ENCODE measurements at places on chromosomes 7 and 10.

GRCh38 chr7:72243329-72243728 is 168.8 kb downstream of the CALN1 start:
- DNase-seq: no peak

DNA sequence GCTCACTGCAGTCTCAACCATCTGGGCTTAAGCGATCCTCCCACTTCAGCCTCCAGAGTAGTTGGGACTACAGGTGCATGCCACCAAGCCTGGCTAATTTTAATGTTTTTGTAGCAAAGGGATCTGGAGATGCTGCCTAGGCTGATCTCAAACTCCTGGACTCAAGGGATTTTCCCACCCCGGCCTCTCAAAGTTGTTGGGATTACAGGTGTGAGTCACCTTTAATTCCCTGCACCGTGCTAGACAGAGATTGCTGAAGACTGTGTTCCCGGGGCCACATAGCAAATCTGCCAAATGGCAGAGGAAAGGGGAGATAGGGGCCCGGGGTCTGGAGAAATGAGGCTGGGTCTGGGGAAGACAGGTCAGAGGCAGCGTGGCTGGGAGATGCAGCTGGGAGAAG is 20.6 kb upstream of the PSMG3 start:
- no peak for DNase-seq

DNA sequence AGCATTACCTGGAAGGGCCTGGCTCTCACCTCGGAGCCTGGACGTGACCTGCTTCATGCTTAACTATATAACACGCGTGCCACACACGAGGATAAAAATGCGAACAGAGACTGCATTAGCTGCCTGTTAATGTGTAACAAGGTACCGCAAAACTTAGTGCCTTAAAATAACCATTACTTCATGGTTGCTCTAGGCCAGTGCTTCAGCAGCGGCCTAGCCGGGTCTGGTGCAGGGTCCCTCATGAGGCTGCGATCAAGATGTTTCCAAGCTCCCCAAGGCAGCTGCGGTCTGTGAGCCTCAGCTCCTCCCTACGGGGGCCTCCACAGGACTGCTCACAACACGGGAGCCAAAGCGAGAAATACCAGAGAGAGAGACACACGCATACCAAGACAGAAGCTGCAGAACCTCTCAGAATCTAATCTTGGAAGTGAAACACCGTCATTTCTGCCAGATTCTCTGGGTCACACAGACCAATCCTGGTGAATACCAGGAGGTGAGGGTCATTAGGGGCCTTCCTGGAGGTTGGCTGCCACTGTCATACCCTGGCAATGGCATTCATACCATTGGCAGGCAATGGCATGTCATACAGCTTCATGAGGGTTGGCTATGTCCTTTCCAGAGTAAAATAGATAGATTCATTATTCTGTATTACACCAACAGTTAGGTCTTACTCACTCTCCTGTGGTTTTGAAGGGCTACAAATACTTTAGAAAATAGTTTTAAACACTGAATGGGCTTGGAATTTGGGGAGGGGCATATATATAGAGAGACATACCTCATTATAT is 94.5 kb downstream of the HIPK2 start:
- no peak for DNase-seq

GRCh38 chr10:123621492-123621891 is 44.7 kb upstream of the GPR26 start:
- DNase-seq: no peak

DNA sequence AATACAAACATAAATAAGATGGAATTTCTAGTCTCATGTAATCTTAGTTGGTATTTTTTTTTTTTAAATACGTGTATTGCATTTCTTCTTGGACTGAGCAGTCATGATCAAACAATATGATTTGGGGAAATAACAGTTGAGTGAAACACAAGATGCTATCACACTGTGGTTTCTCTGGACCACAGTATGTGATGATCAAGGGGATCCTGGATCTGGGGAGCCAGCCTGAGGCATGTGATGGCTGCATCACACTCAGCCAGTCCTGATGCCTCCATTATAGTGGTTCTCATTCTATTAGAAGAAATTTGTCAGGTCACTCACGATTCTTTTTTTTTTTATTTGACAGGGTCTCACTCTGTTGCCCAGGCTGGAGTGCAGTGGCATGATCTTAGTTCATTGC is 495.9 kb upstream of the POT1 start:
- DNase-seq: no peak

- no peak for DNase-seq
These were observed 96.1 kb upstream of the EFCAB10 start for GRCh38 chr7:105677410-105677730.

DNA sequence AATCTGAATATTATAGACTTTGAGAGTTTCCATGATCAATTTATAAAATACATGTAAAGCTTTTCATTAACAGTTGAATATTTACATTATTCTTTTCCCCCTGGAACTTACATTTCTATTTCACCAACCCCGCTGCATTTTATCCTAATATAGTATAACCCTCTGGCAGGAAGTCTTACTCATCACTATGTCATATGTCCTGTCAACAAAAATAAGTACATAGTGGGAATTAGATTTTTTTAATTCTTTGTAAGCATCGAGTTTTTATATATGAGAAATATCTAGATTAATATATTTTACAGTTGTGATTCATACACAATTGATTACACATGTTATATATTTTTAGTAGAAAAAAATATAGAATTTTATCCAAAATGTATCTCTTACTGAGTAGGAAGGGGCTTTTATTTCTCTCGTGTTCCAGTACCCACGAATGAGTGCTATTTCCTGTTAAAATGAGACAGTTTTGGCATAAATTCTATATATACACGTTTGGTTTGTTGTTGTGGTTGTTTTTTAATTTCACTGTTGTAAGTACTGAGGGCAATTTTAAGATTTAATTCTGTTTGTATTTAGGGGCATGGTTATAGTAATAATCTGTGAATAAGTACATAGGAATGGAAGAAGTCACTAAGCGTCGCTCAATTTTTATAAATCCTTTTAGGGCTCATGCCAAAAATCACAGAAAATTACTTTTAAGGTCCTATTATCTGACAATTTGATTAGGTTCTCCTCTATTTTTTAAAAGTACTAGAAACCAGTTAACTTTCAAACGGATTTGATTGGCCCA is 87.1 kb downstream of the HECW1 start:
- no peak for DNase-seq

GRCh38 chr7:134767520-134768168 is 11.8 kb upstream of the CALD1 start:
- no peak for DNase-seq

DNA sequence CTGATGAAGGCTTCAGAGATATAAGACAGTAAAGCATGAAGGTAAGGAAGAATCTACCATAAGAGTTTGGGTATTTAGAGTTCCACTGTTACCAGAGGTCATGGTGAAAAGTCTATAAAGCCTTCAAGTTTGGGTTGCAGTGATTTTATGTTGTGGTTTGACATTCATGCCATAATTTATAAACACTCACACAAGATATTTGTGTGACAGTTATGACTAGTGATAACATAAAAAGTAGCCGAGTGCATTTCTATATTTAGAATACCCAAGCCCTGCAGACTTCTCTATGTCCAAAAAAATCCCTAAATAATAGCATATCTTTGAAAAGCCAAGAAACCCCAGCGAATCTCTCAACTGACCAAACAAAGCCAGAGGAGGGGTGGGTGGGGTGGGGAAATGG is 229.9 kb downstream of the CXCL12 start:
- DNase-seq: no peak

GRCh38 chr7:5681979-5682546 is 99.4 kb downstream of the RNF216 start:
- no peak for DNase-seq

DNA sequence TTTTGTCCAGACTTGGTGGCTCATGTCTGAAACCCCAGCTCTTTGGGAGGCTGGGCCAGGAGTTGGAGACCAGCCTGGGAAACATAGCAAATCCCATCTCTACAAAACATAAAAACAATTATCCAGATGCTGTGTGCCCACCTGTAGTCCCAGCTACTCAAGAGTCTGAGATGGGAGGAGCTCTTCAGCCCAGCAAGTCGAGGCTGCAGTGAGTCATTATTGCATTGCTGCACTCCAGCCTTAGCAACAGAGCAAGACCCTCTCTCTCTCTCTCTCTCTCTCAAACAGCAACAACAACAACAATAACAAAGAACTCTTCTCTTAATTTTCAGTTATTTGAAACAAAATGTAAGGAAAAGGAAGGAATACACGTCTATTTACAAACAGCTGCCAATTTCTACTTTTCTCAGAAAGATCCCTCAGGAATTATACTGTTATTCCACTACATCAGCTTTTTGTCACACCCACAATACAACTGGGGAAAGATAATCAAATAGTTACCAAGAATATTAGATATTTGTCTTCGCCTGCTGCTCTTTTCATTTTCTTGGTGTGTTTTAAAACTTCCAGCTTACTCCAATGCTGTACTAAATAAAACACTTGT is 5.1 kb upstream of the TSPAN12 start:
- DNase-seq: no peak

GRCh38 chr10:123583639-123584418 is 82.3 kb upstream of the GPR26 start:
- DNase-seq: peak; percentile 57

GRCh38 chr10:31708474-31708873 is 220.2 kb downstream of the ARHGAP12 start:
- DNase-seq: no peak

DNA sequence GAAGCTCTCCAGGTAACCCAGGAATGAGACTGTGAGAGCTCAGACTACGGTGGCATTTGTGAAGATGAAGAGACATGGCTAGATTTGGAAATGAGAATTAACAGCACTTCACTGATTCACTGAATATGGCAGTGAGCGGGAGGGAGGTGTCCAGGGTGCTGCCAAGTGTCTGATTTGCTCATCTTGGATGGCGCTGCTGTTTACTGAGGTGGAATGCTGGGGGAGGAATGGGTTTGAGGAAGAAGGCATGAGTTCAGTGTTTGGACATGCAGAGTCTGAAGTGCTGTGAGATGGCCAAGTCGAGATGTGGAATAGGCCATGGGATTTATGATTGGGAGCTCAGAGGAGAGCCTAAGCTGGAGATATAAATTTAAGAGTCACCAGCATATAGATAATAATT is 437.1 kb upstream of the NPVF start:
- DNase-seq: no peak

GRCh38 chr7:6648815-6649104 is 11.6 kb downstream of the ZNF316 start:
- no peak for DNase-seq

DNA sequence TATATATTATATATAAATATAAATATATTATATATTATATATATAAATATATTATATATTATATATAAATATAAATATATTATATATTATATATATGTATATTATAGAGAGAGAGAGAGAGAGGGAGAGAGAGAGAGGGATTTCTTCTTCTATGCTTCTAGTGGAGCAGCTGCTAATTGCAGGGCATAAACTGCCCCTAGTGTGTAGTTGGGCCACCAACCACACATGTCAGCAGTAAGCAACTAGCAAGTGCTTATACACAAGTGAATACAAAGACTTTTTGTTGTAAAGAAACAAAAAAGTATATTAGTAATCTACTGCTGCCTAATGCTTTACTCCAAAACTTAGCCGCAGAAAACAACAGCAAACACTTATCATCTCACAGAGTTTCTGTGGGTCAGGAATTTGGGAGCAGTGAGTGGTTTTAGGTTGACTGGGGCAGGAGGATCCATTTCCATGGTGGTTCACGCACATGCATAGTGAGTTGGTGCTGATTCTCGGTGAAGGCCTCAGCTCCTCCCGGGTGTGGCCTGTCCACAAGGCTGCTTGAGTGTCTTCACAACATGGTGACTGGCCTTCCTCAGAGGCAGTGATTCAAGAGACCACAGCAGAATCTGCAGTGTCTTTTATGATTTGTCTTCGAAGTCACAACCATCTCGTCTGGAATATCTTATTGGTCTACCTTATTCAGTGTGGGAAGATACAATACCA is 25.5 kb upstream of the BAG3 start:
- no peak for DNase-seq

DNA sequence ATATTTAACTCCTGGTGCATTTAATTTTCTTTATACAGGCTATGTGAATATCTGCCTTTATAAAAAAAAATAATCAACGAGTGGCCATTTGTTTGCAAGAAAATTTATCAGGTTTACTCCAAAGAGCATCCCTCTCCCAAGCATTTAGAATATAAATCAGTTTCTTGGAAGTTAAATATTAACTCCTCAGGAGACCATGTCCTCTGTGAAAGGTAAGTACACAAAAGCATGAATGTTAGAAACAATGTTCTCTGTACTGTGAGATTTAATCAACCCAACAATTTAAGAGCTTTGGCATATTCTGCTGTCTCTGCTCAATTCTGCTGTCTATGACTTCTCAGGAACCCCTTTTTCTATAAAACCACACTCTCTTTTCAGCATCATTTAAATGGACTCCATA is 119.3 kb upstream of the LAMB4 start:
- no peak for DNase-seq

GRCh38 chr7:111212857-111213523 is 122.1 kb downstream of the LRRN3 start:
- no peak for DNase-seq

DNA sequence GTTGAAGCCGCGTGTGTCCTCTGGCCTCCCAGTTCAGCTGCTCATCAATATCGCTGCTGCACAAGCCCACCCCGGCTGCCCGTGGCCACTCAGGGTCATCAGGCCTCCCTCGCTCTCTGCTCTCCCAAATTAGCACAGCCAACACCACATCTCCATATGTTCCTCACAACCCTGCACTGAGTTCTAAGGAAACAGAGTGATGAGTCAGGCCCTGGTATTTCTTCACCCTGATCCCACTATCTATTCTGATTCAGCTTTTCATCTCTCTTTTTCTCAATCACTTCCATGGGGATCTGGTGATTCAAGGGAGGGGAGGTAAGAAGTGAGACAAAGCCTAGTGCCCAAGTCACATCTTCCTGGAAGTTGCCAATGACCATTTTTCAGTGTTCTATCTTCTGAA is 23.8 kb downstream of the CYTH3 start:
- no peak for DNase-seq

DNA sequence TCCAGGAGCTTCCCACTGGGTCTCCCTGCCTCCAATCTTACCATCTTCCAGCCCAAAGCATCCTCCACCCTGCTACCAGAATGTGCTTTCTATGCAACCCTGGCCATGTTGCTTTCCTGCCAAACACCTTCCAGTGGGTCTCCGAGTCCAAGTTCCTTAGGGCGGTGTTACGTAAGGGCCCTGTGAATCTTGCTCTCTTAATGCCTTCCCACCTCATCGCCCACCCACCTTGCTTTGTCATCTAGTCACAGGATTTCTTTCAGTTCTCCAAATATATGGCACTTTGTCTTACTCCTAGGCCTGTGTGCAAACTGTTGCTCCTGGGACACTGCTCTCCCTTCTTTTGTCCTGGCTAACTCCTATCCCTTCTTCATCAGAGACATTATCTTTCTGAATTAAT is 344.5 kb downstream of the RPS24 start:
- DNase-seq: no peak

Measured in NCI-H1092 (cell line).